ENCODE measurements at places on chromosomes 16 and 17. TPM values are rescaled to one million over a fixed set of nuclear protein-coding genes. Genes with fewer than 3 reads are reported as not detected.

GRCh38 chr16:275041-275641, 603 bp downstream of the RGS11 start:
- no peak for DNase-seq

- no peak for DNase-seq
Measured at GRCh38 chr16:49534901-49535610, 161.5 kb downstream of the C16orf78 start.

GRCh38 chr17:82030470-82031302, 792 bp upstream of the RAC3 start:
- DNase-seq, result peak; percentile 82

DNA sequence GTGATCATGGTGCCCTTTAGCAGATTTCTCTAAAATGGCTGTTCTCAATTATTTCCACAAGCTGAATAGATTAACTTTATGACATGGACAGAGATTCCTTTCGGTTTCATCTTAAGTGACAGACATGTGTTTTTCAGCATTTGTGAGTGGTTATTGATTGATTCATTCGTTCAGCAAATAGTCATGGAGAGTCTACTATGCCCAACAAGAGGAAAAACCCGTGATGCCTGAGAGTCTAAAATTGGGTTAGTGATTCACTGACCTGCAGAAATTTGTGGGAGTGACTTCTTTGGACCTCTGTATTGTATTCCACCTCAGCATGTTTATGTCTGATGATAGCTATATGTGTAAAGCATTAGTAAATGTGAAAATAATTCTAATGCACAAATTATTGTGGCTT, 28.0 kb upstream of the DUSP14 start:
- DNase-seq, result no peak

DNA sequence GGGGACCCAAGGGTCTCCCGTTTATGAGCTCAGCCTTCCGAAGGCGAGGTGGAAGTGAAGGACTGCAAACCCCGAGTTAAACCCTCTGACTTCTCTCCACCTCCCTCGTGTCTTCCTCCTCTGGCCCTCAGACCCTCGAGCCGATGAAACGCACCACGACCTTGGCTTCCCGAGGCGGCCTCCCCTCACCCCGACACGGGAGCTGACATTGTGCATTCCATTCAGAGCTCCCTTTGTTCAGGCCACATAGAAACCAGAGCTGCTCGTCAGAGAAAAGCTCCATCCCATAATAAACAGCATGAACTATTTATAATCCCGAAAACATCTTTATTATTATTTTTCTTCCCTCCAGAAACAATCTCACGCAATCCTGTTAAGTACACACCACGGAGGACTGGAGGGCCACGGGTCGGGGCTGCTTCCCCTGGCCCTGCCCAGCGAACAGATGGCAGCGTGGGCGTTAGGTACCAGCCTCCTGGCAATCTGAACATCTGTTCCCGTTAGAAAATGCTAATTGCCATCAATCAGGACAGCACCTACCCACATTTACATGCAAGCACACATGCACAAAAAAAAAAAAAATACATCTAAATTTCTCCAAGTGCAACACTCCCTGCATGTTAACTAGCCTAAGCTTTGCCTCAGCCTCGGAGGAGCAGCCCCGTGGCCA, 145.7 kb downstream of the RBFOX3 start:
- DNase-seq, result no peak

- no peak for DNase-seq
Measured at GRCh38 chr17:37017404-37017803, 68.7 kb downstream of the AATF start.

DNA sequence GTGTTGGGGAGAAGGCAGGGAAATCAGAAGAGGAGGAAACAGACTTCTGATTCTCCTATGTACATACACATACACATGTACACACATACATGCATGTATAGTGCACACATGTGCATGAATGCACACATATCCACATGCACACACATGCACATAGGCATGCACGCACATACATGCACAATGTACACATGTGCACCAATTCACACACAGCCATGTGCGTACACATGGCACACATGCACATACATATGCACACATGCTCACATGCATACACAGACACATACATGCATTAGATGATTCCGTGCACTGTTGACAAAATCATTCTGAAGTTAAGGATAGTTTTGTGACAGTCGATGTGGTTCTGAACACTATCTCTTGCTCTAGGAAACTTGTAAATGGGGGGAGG, 214.0 kb upstream of the CDH13 start:
- DNase-seq, result no peak

GRCh38 chr16:4778050-4778392, 10.1 kb downstream of the SEPTIN12 start:
- DNase-seq, result no peak

GRCh38 chr16:50386139-50386538, 17.4 kb upstream of the BRD7 start:
- DNase-seq, result no peak

DNA sequence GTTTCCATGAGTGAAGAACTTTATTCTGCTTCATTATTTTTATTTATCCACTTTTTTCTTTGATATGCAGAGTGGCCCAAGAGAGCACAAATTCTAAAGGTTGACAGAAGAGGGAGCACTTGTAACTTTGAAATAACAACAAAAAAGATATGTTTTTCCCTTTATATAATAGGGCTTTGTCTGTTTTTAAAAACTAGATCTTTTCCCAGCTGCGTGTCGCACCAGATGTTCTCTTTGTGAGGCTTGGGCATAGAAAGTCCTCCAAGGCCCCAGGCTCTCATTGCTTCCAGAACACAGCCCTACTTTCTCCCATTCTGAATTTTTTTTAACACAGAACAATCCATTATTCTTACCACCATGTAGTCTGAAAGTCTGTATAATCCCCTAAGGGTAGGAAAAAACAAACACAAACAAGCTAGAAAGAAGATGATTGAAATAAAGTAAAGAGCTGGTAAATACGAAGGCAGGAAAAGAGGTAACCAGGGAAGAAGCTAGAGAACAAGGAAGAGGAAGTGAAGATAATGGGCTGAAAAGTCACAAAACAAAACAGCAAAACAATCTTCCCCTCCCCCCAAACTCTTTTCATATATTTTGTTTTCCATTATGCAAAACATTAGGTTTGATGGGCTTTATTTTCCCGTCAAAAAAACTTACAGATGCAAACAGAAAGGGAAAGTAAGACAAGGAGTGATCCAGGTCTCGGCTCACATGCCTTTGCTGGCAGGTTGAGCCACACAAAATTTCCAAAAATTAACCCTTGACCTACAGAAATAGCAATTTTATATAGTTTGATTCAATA, 160.4 kb downstream of the ABCA8 start:
- no peak for DNase-seq

- no peak for DNase-seq
Measured at GRCh38 chr17:2631211-2631610, 37.8 kb downstream of the PAFAH1B1 start.

DNA sequence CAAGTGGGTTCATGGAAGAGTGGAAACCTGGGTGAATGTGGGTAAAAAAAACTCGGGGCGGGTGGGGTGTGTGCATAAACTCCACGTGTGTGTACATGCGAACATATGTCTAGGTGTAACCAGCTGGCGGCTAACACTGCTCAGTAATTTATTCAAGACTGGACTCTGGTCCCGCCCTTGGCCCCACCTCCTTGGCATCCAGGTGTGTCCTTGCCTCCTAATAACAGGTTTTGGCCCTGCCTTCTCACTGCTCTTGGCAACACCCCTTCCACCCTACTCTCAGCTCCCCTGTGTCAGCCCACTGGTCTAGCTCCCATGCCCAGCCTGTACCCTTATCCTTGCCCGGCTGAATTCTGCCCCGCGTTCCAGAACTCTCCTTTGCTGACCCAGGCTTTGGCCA, 8.3 kb downstream of the FLII start:
- no peak for DNase-seq

DNA sequence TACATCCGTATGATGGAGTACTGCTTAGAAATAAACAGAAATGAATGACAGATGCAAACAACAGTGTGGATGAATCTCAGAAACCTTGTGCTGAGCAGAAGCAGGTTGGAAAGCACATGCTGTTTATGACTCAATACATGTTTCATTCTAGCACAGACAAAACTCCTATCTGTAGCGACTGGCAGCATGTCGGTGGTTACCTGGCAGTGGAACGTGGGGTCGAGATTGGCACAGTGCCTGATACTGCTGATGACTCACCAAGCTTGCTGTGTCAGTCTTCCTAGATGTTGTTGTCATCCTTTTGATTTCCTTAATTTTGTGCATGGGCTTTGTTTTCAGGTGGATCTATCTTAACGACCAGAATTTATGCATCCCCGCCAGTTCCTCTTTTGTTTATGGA, 62.1 kb downstream of the GAN start:
- DNase-seq, result no peak

DNA sequence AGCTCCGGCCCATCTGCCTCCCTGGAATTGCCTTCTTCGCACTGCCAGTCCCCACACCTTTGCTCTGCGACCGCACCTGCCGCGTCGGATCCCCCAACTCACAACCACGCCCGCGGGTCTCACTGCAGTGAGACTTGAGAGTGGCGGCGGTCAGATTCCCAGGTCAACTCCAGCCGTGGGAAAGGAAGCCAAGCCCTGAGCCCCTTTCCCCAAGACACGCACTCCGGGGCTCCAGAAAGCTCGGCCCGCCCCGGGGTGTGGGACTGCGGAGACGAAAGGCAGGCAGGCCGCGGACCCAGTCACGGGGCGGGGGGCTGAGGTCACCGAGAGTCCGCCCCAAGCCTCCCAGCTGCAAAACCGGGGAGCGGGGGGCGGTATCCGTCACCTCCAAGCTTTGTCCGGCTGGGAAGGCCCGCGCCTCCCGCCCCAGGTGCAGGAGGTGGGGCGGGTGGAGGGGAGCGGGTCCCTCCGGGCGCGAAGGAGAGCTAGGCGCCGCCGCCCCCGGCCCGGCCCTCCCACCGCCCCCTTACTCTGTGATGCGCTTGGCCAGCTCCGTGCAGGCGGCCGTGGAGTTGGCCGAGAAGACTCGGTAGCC, 615 bp downstream of the PRPSAP1 start:
- peak; percentile 33 for DNase-seq

- no peak for DNase-seq
Measured at GRCh38 chr16:84689111-84689510, 10.7 kb upstream of the USP10 start.

DNA sequence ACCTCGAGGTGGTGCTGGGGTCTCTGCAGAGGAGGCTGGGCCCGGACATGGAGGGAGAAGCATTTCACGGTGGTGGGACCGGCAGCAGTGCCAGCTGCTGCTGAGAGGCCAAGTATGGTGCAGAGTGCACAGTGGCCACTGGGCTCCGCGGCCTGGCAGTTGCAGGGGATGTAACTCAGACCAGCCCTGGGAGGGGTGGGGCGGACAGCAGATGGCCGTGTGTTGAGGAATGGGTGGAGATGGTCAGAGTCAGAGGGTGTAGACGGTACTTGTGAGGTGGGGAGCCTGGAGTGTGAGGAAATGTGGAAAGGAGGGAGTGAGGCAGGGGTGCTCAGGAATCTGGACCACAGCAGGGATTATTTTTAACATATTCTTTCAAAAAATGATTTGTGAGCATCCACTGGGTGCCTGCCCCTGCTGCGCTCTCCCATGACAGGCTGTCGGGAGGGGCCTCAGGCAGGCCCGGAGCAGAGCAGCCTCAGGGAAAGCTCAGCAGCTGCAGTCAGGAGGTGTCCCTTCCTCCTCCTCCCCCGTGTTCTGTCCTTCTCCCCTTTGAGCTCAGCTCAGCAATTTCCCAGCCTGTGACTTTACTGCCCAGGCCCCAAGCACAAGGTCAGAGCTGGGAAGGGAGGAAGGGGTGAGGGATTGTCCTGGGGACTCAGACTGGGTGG, 113.1 kb downstream of the RAP1GAP2 start:
- no peak for DNase-seq

GRCh38 chr16:57194512-57194911, 8.4 kb downstream of the RSPRY1 start:
- no peak for DNase-seq

DNA sequence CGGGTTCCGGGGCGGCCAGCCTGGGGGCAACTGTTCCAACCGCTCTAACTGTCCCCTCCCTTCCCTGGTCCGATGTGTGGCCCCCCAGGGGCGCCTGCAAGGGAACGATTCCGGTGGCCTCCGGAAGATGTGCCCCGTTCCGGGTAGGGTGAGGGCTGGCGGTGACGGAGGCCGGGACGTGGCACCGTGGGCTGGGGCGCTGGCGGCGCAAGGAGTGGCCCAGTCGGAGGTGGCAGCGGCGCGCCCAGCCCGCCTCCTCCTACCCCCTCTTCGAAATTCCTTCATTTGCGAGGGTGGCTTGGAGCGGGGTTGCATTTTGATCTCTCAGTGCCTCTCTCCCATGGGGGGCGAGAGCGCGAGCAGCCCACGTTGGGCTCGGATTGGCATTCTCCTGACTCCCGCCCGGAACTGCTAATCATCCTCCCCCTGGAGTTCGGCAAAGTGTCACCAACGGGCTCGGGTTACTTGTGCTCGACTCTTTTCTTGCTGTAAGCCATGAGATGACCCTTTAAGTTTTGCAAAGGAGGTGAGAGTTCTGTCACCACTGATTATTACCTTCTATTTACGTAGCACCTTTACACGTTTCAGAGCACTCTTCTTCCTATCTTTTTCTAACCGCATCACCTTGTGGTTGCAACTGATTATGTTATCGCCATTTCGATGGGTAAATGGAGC, 622 bp downstream of the NDEL1 start:
- DNase-seq, result peak; percentile 71

- DNase-seq, result no peak
Measured at GRCh38 chr16:87542531-87543102, 49.8 kb upstream of the ZCCHC14 start.

- no peak for DNase-seq
Measured at GRCh38 chr17:10738521-10739258, 8.9 kb upstream of the TMEM220 start.

- peak; percentile 83 for DNase-seq
Measured at GRCh38 chr17:65100316-65101140, 36.6 kb upstream of the RGS9 start.

GRCh38 chr17:49280061-49280460, 49.5 kb upstream of the PHOSPHO1 start:
- DNase-seq, result no peak

GRCh38 chr16:78638371-78638770, 538.9 kb downstream of the WWOX start:
- DNase-seq, result no peak

DNA sequence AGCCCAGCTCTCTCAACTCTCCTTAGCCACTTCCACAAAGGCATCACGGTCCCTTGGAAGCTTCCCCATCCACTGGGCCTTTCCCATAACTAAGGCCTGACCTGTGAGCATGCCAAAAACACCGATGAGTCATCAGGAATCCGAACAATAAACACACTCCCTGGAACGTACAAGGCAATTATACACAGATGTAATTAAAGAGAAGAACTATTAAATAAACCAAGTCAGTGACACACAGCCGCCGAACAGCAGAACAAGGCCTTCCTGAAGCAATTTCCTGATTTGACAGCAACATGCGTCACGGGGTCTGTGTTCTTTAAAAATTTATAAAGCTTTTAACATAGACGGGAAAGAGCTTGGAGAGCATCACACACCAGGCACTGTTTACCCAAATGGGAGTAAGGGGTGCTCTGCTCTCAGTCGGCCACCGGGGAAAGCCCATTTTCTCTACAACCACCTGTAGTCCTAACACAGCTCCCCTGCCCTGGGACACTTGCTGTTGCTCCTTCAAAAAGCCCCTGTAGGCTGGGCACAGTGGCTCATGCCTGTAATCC, 29.4 kb downstream of the COG7 start:
- DNase-seq, result peak; percentile 29

The CCL3 gene
- 0.27 TPM for total RNA-seq

The KRT23 gene
- total RNA-seq, result not detected

The SGCA gene
- total RNA-seq, result 160 TPM

The OR2C1 gene
- not detected for total RNA-seq

The PLXDC1 gene
- 21.3 TPM for total RNA-seq

The ADORA2B gene
- total RNA-seq, result 0.86 TPM

The CFAP97D1 gene
- not detected for total RNA-seq

The ZNF629 gene
- total RNA-seq, result 21.5 TPM

The TMED6 gene
- total RNA-seq, result not detected

The CDK12 gene
- total RNA-seq, result 23.6 TPM

The TMEM98 gene
- 14.0 TPM for total RNA-seq

The PER1 gene
- total RNA-seq, result 121 TPM

The SLC5A2 gene
- not detected for total RNA-seq
